ENCODE measurements at places on chromosomes 1 and 21.

DNA sequence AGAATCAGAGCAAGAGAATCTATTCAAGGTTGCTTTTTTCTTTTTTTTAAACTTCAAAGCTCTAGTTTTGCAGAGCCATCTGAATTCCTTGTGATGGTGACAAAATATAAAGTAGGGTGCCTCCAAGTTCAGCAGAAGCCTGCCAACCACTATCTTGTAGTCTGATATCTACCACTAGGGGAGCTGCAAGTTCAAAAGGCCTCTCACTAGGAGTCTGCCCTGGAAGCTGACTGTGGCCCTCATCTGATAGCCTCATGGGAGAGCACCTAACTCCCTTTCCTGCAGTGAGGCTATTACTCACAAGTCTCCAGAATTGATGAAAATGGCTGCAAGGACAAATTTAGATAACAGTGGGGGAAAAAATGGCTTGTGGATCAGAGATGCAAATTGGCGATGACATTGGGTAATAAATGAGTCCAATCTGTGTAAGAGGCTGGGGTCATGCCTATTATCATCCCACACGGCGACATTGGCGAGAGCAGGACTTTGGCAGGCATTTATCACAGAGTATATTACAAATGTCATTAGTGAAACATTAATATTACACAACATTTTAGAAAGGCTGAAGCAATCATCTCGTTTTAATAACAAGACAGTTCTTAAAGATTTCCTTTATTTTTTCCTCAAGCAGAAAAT, 10.7 kb upstream of the ZP4 start:
- DNase-seq: no peak

GRCh38 chr1:198883184-198883583, 244.3 kb downstream of the PTPRC start:
- DNase-seq: no peak

- no peak for DNase-seq
Observed at GRCh38 chr1:162922201-162922600, 61.2 kb upstream of the CCDC190 start.

DNA sequence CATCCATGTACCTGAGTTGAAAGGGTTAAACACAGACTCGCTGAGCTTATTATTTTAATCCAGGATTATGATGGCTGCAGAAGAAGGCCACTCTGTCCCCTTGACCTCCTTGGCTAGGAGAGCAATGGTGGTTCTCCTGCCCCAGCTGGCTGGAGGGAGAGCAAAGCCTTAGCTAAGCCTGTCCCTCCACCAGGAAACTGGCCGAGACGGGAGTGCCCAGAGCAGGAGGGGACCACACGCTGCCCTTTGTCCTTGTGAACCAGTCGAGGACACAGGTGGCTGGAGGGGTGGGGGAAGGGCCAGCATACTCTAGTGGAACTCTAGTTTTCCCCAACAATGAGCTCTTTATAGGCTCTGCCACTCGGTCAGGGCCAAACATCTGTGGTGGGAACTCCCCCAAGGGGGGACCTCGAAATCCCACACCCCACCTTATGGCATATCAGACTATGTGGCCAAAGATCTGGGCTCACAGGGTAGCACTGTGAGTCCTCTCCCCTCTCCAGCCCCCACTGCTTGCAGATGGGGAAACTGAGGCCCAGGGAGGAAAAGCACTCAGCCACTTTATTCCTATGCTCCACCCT, 12.9 kb downstream of the KIAA1614 start:
- no peak for DNase-seq

- DNase-seq: no peak
Observed at GRCh38 chr1:224262373-224263054, 67.5 kb downstream of the NVL start.

- no peak for DNase-seq
Observed at GRCh38 chr1:232090816-232091215, 464.2 kb downstream of the DISC1 start.

DNA sequence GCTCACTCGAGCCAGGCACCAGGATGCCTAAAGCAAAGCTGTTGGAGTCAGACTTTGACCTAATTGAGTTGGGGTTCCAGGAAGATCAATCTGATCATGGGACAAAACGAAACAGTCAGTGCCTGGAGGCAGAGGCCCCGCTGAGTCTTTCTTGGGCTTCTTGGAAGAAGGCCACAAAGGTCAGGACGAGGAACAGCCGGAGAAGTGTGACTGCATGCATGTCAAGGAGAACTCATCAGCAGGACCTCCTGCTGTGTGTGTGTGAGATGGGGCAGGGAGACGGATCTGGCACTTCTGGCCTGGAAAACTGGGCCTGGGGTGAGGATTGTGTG, 190.8 kb downstream of the CAMTA1 start:
- DNase-seq: no peak

DNA sequence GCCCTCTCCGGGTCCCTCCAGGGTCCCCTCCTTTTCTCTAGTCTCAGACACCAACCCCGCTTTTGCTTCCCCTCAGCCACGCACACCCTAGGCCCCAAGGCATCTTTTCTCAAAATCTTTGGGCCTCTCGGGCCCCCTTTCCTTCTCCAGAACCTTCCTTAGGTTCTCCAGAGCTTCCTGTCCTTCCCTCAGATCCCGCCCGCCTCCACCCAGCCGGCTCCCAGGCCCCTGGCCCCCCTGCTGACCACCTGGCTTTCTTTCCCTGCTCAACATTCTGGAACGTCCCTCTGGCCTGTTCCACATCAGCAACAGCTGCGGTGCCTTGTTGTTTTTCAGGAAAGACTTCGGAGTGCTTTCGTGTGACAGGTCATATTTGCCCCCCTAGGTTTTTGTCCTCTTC, 1.2 kb downstream of the ZDHHC18 start:
- DNase-seq: no peak

DNA sequence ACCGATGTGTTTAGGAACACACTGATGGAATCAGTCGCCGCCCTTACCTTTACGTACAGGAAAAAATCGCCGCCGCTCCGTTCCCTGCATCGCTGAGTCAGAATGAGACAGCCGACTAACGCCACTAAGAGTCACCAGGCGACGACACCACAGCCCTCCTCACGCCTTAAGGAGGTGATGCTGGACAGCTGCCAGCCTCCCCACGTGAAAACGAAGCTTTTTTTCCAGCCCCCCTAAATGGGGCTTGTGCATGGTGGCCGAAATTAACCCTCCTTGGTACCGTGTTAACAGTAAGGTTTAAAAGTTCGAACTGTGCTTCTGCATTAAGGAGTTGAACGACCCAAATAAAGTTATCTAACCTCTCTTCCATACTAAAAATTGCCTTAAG, 511 bp downstream of the DNTTIP2 start:
- peak; percentile 40 for DNase-seq

GRCh38 chr1:206714331-206715058, 29.8 kb downstream of the MAPKAPK2 start:
- peak; percentile 27 for DNase-seq

- DNase-seq: no peak
Observed at GRCh38 chr1:119046429-119046784, 58.3 kb upstream of the TBX15 start.

- DNase-seq: no peak
Observed at GRCh38 chr1:99646868-99647267, 955 bp downstream of the PALMD start.

DNA sequence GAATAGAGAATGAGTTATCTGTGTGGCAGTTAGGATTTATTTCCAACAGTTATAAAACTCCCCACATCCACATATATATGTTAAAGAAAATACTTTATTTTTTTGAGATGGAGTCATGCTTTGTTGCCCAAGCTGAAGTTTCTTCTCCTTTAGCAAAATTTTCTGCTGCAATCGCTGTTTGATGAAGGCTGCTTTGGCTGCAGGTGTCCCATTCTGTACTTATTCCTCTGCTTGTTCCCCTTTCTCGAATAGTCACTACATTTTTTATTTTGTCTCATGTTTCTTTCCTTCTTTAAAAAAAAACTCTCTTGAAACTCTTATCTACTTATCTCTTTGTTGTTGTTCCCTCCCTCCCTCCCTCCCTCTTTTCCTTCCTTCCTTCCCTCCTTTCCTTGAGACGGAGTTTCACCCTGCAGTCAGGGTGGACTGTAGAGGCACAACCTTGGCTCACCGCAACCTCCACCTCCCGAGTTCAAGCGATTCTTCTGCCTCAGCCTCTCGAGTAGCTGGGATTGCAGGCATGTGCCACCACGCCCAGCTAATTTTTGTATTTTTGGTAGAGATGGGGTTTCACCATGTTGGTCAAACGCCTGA, 10.6 kb downstream of the OR2W3 start:
- DNase-seq: no peak

GRCh38 chr1:221334062-221334461, 407.8 kb downstream of the DUSP10 start:
- DNase-seq: no peak

- no peak for DNase-seq
Observed at GRCh38 chr1:47568763-47569162, 130.9 kb downstream of the FOXD2 start.

- DNase-seq: no peak
Observed at GRCh38 chr21:37623183-37623582, 256.6 kb downstream of the DYRK1A start.

- DNase-seq: no peak
Observed at GRCh38 chr1:12596007-12596821, 21.8 kb downstream of the DHRS3 start.

DNA sequence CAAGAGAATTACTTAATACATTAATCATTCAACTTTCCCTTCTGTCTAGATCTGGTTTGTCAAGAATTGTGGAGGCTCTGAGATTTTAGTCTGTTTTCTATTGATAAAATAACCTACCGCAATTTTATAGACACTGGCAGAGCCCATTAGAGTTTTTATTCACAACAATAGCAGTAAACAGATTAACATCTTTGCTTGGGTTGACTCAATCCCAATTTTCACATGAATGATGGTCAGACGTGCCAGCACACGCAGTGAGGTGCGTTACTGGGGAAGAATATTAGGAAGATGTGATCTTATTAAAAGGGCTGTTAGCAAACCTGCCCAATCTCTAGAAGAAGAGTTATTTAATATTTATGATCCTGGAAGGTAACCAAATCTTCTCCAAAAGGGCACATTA, 736.6 kb downstream of the MRPL39 start:
- no peak for DNase-seq

- DNase-seq: no peak
Observed at GRCh38 chr21:29640080-29640508, 299.7 kb downstream of the GRIK1 start.

DNA sequence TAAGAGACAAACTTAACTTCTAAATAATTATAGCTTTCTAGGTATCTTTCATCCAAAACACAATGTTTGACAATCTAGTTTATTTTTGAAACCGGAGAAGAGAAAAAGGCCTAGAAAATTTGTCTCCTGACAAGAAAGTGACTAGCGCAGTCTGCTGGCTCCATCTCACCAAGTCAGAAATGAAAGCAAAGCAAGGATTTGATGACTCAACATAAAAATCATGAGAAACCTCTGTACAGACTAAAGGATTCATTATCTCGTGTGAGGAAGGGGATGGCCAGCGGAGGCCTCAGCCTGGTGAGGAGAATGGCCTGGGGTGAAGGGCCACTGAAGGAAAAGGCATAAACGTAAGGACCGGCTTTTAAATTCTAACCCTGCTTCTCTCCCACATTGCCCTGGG, 20.0 kb upstream of the TSNAX start:
- no peak for DNase-seq

GRCh38 chr1:81430236-81430938, 370.3 kb upstream of the ADGRL2 start:
- no peak for DNase-seq

DNA sequence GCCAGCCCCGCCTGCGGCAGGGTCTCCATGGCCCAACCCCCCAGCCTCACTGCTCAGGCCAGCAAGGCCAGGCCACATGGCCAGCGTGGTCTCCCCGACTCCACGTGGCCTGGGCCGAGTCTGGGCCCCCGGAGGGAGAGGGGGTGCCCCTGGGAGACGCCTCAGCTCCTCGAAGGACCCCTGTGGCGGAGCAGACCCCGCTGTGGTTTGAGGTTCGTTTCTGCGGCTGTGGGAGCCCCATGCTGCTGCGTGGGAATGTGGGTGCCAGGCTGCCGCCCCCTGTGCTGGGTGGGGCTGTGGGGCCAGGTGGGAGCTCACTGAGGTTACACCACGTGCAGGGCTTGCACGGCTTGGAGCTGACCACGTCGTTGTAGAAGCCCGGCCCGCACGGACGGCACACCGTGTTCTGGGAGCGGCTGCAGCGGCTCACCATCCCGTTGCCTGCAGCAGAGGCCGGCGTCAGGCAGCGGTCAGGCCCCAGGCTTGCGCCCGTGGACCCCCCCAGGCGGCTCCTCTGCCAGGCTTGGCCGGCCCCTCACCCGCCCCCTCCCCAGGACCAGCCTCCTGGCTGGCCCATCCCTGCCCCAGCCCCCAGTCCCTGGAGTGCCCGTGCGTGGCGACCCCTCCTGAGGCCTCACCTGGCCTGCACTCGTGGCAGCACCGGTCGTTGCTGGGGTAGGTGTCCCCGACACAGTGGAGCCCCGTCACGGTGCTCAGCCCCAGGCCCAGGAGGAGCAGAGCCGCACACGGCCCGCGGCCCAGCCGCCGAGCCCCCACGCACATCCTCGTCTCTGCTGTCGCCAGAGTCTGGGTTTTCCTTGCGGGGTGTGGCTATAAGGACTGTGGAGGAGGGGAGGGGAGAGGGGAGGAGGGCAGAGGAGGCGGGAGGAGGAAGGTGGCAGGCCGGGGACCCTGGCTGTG, at the start of gene TNFRSF4:
Gene TNFRSF4, minus strand, starts transcription at position 809 of the 921 bp plus-strand sequence. Its CDS starts 26 bp downstream, at position 783.
- DNase-seq: peak; percentile 47

DNA sequence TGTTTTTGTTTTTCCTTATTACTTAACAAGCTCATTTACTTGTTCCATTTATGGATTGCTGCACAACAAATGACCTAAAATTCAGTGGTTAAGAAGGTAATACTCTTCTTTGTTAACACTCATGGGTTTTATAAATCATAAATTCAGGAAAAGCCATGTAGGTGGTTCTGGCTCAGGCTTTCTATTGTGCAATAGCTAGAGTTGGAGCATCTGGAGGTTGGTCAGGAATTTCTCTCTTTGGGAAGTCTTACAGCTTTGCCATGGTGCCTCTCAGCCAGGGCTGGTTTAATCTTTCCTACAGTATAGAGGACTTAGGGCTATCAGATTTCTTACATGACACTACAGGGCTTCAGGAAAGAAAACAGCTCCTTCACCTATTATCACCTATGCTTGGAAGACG, 1677.1 kb downstream of the KCNT2 start:
- DNase-seq: no peak

DNA sequence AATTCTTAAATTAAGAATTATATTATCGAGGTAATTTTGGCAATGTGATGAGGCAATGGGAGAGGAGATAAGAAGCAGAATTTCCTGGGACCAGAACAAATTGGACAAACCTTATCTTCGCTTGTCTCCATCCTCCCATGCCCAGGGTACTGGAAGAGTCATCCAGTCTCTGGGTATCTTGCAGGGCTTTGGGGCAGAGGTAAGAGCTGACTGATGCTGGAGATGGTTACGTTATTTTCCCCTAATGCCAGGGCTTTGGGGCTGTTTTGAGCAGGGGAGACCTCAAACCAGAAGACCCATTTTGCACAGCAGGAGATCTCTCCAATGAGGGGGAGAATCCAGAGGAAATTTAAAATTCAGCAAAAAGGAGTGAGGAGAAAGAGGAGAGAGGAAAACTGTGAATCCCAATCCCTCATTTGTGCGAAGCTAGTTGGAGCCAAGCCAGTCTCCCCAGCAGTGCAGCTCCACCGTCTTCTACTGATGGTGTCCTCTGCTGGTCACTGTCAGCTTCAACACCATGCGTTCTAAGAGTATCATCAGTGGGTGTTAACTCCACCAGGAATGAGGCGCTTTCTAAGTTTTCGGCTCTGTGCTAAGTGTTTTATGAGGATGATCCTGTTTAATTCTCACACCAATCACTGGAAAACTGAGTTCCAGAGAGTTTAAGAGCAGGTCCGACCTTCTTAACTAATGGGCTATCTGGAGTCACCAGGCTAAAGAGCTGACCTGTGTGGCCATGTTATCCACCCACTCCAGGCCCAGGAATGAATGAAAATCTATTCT, 86.8 kb upstream of the CD34 start:
- DNase-seq: no peak

- DNase-seq: no peak
Observed at GRCh38 chr1:3978990-3979325, 78.9 kb upstream of the C1orf174 start.

All from central memory CD4-positive, alpha-beta T cell (primary cell).